ENCODE measurements at places on chromosomes 12 and 14. TPM values are rescaled to one million over a fixed set of nuclear protein-coding genes. Genes with fewer than 3 reads are reported as not detected.

DNA sequence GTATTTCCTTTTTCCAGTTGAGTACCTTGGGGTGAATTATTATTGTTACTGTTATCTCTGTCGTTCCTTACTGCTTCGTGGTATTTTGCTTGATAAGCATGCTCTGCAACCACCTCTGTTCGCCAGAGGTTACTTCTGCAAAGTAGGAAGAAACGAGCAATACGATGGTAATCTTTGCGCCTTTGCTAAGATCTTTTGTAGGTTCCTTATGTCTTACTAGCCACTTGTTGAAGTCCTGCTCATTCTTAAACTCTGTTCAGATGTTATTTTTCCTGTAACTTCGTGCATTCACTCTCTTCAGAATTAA is 729 bp upstream of the M6PR start:
- peaks cover 32% of the 10 kb centered on the region for H3K4me1 ChIP-seq
- DNase-seq: no peak
- H3K36me3 ChIP-seq: no peaks in the 10 kb centered on the region
- peak overlapping the region; percentile 64 for H3K4me3 ChIP-seq
- peak overlapping the region; percentile 97 for H3K27ac ChIP-seq

- H3K4me1 ChIP-seq: no peaks in the 10 kb centered on the region
- no peak overlapping the region for H3K27ac ChIP-seq
- no peaks in the 10 kb centered on the region for H3K36me3 ChIP-seq
- no peaks in the 10 kb centered on the region for H3K27me3 ChIP-seq
- no peak for DNase-seq
Observed at GRCh38 chr12:27206801-27207502, 37.1 kb upstream of the STK38L start.

OASL gene
- 0.98 TPM for total RNA-seq

DNA sequence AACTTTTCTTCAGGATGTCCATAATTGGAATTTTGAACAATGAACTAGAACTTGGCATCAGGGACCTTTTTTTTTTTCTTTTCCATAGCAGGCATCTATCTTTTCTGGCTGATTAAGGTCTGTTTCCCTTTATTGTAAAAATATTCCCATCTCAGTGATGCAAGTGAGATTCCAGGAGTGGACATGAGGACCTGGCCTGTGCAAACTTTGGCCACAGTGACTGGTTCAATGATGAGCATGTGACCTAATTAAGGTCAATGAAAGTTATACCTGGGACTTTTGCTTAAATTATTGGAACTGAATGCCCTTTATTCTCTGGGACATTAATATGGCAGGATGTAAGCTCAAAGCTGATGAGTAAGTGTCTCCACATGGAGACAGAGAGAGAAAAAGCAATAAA is 83.8 kb downstream of the DIO2 start:
- H3K4me3 ChIP-seq: no peak overlapping the region
- no peak for DNase-seq
- no peaks in the 10 kb centered on the region for H3K27me3 ChIP-seq
- H3K27ac ChIP-seq: no peak overlapping the region
- H3K4me1 ChIP-seq: no peaks in the 10 kb centered on the region
- H3K36me3 ChIP-seq: no peaks in the 10 kb centered on the region

SPIC gene
- not detected for total RNA-seq

GRCh38 chr14:100645982-100646314 is 58.7 kb upstream of the BEGAIN start:
- DNase-seq: no peak
- no peaks in the 10 kb centered on the region for H3K27me3 ChIP-seq
- no peak overlapping the region for H3K4me3 ChIP-seq
- peaks cover 5% of the 10 kb centered on the region for H3K4me1 ChIP-seq
- no peak overlapping the region for H3K27ac ChIP-seq

LGMN gene
- 61.6 TPM for total RNA-seq

TSHR gene
- total RNA-seq: not detected

OAS2 gene
- total RNA-seq: 14.0 TPM

GRCh38 chr14:32073537-32074189 is 3.4 kb upstream of the ARHGAP5 start:
- H3K4me3 ChIP-seq: no peak overlapping the region
- peaks cover 23% of the 10 kb centered on the region for H3K4me1 ChIP-seq
- no peak for DNase-seq
- H3K27ac ChIP-seq: no peak overlapping the region
- H3K36me3 ChIP-seq: no peaks in the 10 kb centered on the region
- no peaks in the 10 kb centered on the region for H3K27me3 ChIP-seq

GRCh38 chr14:54105898-54106297 is 149.3 kb upstream of the BMP4 start:
- no peak overlapping the region for H3K4me3 ChIP-seq
- no peak for DNase-seq
- H3K27me3 ChIP-seq: no peaks in the 10 kb centered on the region
- no peak overlapping the region for H3K27ac ChIP-seq
- no peaks in the 10 kb centered on the region for H3K4me1 ChIP-seq

GRCh38 chr12:70840656-70841350 is 79.7 kb downstream of the PTPRR start:
- no peak overlapping the region for H3K4me3 ChIP-seq
- H3K36me3 ChIP-seq: no peaks in the 10 kb centered on the region
- H3K4me1 ChIP-seq: no peaks in the 10 kb centered on the region
- H3K27ac ChIP-seq: no peak overlapping the region
- DNase-seq: no peak
- no peaks in the 10 kb centered on the region for H3K27me3 ChIP-seq
